ENCODE measurements at places on chromosomes 12 and 14. TPM values are rescaled to one million over a fixed set of nuclear protein-coding genes. Genes with fewer than 3 reads are reported as not detected.
A peak's percentile ranks its signal among the peaks of the same experiment; 100 is the strongest.

CBLN3 gene
- 0.44 TPM for total RNA-seq

KRR1 gene
- total RNA-seq = 46.7 TPM

RPGRIP1 gene
- total RNA-seq = not detected

SERPINA10 gene
- total RNA-seq = not detected

GYS2 gene
- 0.68 TPM for total RNA-seq

SLCO1B1 gene
- total RNA-seq = 0.08 TPM

FERMT2 gene
- 4.1 TPM for total RNA-seq

TMEM63C gene
- 4.7 TPM for total RNA-seq

PTHLH gene
- 19.0 TPM for total RNA-seq

DIO2 gene
- 58.4 TPM for total RNA-seq

CD163L1 gene
- 0.60 TPM for total RNA-seq

ALG10 gene
- 5.7 TPM for total RNA-seq

IL22 gene
- total RNA-seq = 0.44 TPM

TDRD9 gene
- total RNA-seq = 0.16 TPM

GRCh38 chr14:103001651-103002396 is 55.5 kb downstream of the CDC42BPB start:
- no peak for ATAC-seq

GRCh38 chr12:75209812-75210138 is at the start of gene KCNC2:
KCNC2 (minus strand) TSS chr12:75209839.
- ATAC-seq = no peak

- ATAC-seq = peak; percentile 51
Observed at GRCh38 chr12:47078733-47079467, 521 bp upstream of the PCED1B start.

DNA sequence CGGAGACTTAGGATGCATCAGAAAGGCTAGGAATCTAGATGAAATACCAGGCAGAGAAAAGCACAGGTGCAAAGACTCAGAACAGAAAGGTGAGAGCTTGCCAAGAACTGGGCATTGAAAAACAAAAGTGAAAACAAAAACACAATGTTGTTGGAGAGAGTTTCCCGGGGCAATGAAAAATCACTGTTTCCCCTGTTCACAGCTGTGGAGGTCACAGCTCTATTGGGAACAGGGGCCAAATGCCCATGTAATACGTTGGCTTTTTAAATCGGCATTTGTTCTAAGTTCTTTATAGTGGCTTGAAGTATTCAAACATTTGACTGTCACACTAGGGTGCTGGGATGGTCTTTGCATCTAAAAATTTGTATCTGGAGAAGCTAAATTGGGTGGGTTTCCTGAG is 108.3 kb downstream of the SLC15A4 start:
- ATAC-seq = no peak

- peak; percentile 18 for ATAC-seq
Observed at GRCh38 chr12:50545786-50546185, 41.0 kb downstream of the DIP2B start.

DNA sequence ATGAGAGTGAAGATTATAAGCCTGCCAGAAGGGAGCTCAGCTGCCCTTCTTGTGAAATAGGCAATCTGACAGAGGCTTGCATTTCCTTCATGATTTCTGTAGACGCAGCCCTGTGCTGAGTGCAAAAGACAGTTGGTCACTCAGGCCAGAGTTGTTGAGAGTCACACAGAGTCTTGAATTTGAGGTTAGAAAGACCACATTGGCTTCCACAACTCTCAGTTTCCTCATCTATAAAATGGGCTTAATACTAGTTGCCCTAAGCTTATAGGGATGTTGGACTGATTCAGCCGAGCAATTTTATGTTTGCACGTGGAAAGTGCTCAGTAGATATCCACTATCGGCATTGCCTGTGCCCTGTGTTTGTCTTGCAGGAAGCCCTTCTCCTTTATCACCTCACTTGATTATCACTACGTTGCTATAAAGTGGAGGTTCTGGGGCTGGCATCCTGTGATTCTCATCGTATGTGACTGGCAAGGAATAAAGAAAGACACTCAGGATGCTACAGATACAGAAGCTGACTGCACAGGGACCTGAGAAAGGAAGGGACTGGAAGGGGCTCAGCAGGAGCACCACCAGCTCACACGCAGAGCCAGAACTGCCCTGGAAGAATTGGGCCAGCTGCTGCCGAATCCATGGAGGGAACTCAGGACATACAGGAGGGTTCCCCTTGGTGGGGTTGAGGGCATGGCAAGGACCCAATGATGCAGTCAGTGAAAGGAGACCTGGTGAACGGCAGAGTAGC is 19.8 kb upstream of the SERPINA4 start:
- ATAC-seq = no peak

- no peak for ATAC-seq
Observed at GRCh38 chr12:109483346-109483745, 5.9 kb downstream of the UBE3B start.

GRCh38 chr14:103391048-103391447 is 5.8 kb downstream of the MARK3 start:
- ATAC-seq = no peak

GRCh38 chr14:69937367-69938081 is 58.3 kb downstream of the SMOC1 start:
- no peak for ATAC-seq

GRCh38 chr14:35687335-35687939 is 121.7 kb downstream of the RALGAPA1 start:
- peak; percentile 75 for ATAC-seq

DNA sequence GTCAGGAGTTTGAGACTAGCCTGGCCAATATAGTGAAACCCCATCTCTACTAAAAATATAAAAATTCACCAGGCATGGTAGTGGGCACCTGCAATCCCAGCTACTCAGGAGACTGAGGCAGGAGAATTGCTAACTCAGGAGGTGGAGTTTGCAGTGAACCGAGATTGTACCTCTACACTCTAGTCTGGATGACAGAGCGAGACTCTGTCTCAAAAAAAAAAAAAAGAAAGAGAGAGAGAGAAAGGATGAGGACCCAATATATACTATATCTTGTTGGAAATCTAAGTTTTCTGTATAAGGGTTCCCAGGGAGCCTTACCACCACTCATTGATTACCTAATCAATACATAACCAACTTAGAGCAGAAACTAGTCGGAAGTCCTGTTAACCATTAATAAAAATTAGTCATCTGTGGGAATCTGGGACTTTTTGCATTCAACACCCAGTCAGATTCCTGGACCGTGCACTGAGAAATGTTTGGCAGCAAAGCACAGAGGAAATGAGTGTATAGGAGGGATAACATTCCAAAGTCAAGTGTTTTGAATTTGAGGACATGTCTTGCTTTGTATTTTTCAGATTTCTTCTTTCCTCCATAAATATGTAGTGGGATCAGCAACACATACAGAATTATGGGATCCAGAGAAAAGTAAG is 44.8 kb upstream of the NR2C1 start:
- ATAC-seq = no peak

DNA sequence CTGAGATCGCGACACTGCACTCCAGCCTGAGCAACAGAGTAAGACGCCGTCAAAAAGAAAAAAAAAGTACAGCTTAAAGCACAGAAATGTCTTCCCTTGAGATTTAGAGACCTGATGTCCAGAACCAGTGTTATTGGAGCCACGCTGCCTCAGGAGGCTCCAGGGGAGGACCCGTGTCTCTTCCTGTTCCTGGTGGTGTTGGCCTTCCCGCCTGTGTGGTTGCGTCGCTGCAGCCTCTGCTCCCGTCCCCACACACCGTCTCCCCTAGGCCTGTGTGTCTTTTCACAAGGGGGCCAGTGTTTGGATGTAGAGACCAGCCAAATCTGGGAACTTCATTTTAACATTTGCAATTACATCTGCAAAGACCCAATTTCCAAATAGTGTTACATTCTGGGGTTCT is 8.6 kb upstream of the FBRSL1 start:
- ATAC-seq = no peak

DNA sequence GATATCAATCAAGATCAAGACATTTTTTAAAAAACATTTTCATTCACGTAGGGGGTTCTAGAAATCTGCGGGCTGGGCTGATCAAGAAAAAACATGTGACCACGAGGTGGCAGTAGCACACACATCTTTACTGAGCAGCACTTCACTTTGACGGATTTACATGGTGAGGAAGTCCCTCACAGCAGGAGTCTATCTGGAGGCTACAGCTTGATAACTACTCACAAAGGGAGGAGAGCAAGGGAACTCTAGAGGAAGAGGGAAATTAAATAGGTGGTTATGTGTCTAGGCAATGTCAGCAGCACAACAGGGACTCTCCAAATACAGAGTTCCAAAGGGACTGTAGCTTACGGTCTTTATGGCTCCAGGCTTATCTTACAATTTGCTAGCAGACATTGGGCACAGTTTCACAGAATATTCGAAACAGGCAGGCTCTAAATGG is 248.1 kb downstream of the DPY19L2 start:
- ATAC-seq = no peak

GRCh38 chr12:115323223-115323905 is 639.4 kb upstream of the TBX3 start:
- no peak for ATAC-seq

DNA sequence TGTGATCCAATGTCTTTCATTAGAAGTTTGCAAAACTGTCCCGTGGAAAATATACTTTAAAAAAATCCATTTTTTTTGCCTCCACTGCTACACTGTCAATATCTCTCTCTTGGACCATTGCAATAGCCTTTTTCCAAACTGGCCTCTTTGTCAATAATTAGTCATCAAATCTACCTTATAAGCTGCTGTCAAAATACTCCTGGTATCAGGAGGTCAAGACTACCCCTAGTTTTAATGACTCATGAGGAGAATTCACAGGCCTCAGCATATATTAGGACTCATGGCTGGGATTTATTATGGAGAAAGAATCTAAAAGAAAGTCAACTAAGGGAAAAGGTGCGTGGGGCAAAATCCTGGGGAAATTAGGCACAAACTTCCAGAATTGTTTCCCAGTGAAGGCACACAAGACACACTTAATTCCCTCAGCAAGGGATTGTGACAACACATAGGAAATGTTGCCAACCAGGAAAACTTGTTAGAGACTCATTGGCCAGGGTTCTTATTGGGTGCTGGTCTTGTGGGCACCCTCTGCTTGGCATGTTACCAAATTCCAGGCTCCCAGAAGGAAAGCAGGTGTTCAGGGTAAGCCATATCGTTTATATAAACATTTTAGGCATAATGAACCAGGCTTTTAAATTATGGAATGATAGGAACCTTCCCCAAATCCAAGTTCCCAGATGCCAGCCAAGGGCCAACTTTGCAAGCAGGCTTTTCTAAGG is 56.1 kb downstream of the TMEM117 start:
- ATAC-seq = no peak

DNA sequence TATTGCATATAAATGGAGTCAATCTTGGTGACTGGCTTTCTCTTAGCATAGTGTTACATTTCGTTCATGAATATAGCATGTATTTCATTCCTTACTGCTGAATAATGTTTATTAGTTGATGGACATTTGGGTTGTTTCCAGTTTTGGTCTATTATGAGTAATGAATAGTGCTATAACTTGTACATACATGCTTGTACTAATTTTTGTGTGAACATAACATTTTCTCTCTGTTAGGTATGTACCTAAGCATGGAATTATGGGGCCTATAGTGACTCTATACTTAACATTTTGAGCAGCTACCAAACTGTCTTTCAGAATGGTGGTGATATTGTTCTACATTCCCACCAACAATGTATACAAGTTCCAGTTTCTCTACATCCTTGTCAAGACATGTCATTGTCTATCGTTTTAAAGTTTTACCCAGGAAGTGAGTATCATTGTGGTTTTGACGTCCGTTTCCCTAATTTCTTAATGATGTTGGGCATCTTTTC is 23.1 kb downstream of the ATP2A2 start:
- ATAC-seq = peak; percentile 88

- no peak for ATAC-seq
Observed at GRCh38 chr12:118290130-118290529, 82.6 kb downstream of the TAOK3 start.

DNA sequence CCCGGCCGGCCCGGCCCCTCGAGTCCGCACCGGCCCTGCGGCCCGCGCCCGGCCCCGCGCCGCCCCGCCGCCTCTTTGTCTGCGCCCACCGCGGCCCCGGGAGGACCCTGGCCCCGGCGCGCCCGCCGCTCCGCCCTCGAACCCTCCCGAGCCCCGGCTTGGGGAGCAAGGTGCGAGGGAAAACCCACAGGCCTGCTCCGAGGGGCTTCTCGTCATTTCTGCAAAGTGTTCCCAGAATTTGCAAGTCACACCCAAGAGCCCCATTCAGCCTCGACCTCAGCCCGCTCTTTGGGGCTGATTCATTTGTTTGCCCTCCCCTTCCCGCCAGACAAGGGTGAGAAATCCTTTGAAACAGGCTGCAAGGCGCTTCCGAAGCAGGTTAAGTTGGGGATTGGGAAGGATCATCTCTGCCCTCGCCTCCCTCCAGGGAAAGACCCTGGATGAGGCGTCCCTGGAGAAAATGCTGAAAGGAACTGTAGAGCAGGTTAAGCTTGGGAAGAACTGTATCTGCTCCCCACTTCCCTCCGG is 325 bp upstream of the CLIP1 start:
- ATAC-seq = peak; percentile 51

DNA sequence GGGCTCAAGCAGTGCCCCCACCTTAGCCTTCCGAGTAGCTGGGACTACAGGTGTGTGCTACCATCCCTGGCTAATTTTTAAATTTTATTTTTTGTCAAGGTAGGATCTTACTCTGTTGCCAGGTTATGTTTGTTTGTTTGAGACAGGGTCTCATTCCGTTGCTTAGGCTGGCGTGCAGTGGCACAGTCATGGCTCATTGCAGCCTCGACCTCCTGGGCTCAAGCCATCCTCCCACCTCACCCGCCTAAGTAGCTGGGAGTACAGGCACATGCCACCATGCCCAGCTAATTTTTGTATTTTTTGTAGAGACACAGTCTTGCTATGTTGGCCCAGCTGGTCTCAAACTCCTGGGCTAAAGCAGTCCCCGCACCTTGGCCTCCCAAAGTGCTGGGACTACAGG is 83.3 kb upstream of the KCNH3 start:
- ATAC-seq = no peak

DNA sequence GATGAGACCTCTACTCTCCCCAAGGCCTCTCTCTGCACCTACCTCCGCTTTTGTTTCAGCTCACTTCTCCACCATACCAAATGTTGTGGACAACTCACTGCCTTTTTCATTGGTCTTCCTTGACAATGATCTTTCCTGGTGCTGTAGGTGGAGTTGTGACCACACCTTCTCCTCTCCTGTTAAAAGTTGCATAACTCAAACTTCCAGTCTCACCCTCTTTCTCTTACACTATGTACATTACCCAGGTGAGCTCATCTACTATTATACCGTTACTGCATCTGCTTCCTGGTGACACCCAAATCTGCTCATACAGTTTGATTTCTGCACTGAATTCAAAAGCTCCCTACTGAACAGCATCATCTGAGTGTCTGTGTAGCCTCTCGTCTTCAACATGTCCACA is 542.8 kb downstream of the GALC start:
- no peak for ATAC-seq

- ATAC-seq = no peak
Observed at GRCh38 chr12:68772714-68773113, 26.7 kb downstream of the SLC35E3 start.
